ENCODE measurements at places on chromosomes 1 and 21.
A peak's percentile ranks its signal among the peaks of the same experiment; 100 is the strongest.

DNA sequence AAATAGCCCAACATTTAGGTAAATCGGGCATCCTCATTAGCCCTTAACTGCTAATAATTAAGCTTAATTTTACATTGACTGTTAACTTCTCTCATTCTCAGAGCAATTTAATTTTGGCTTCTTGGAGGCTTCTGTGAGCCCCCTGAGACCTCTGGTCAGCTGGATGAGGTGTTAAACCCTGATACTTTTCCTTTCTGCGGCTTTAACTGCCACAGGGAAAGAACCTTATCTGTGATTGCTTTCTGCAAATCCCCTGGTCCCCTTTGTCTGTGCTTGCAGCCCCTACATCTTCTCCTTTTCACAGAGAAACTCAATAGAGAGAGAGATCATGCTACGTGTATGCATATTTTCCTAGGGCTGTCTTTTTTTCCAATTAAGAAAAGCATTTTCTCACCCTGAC lies 184.5 kb upstream of the CSF3R start:
- DNase-seq: no peak

DNA sequence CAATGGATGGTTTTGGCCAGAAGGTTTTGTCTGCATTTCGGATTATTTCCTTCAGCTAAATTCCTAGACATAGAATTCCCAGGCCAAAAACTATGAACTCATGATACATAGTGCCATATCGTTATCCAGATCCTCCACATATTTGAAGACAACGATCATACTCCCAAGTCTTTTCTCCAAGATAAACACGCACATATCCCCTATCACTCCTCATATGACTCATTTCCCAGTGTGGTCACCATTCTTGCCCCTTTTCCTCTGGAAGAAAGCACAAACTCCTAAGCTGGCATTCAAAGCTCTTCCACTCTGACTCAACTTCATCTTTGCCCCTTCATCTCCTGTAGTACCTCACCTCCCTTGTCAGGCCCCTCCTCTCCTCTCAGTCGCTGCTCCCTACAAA lies 277.6 kb downstream of the PLPP3 start:
- DNase-seq: no peak

GRCh38 chr21:44871576-44872269 lies 1.8 kb downstream of the PTTG1IP start:
- peak; percentile 56 for DNase-seq

GRCh38 chr1:8701794-8702471 lies 115.5 kb downstream of the RERE start:
- DNase-seq: no peak

DNA sequence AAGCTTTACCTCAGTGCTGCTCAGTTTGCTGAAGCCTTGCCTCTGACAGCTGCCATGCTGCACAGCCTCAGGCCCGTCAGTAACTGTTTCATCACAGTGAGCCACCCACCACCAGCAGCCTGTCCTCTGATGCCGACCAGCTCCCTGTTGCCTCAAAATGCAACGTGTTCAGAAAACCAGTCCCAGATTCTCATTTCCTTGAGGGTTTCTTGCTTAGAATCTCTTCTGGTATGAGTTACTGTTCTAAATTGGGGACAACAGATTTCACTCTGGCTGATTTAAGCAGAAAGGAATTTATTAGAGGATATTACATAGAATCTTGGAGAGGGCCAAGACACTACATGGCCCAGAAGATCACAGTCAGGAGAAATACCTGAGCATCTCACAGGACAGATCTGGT lies 11.0 kb downstream of the UBL4B start:
- no peak for DNase-seq

DNA sequence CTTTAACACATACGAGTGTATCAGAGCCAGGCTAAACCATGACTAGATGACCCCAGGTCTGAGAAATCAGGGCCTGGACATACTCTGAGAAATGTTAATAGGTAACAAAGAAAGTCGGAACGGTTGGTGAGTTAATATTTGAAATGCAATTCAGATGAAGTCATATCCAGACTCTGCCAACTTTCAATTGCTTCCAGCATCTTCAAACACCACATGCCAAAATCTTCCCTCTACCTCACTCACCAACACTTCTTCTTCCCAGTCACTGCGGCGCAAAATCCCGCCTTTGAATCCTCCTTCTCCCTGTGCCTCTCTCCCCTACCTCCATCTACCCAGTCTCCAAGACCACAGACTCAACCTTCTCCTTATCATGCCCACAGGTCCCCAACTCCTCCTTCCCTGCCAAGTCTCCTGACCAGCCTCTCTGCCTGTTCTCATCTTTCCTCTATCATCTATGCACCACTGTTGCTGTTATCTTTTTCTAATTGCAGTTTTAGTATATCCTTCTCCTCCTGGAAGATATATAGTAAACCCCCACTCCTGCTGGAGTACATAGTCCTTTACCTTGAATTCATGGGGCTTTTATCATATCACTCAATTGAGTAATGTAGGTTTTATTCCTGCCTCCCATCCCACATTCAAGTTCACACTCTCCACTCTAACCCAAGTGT lies 41.3 kb downstream of the ZBTB18 start:
- peak; percentile 17 for DNase-seq

GRCh38 chr1:197073978-197074377 lies 6.9 kb upstream of the F13B start:
- no peak for DNase-seq

- no peak for DNase-seq
These were observed 80.3 kb downstream of the NENF start for GRCh38 chr1:212512816-212513559.

DNA sequence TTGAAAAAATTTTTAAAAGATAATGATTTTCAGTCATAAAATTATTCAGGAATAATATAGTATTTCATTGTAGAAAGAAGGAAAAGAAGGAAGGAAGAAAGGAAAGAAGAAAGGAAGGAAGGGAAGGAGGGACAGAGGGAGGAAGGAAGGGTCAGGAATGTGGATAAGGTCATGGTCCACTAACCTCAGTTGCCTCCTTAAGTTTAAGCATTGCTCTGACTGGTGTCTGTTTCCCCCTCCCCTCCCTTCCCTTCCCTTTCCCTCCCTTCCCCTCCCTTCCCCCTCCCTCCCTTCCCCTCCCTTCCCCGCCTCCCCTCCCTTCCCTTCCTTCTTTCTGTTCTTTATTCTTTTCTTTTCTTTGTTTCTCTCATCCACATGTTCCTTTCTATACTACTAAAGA lies 95.7 kb downstream of the PLPPR5 start:
- DNase-seq: no peak

DNA sequence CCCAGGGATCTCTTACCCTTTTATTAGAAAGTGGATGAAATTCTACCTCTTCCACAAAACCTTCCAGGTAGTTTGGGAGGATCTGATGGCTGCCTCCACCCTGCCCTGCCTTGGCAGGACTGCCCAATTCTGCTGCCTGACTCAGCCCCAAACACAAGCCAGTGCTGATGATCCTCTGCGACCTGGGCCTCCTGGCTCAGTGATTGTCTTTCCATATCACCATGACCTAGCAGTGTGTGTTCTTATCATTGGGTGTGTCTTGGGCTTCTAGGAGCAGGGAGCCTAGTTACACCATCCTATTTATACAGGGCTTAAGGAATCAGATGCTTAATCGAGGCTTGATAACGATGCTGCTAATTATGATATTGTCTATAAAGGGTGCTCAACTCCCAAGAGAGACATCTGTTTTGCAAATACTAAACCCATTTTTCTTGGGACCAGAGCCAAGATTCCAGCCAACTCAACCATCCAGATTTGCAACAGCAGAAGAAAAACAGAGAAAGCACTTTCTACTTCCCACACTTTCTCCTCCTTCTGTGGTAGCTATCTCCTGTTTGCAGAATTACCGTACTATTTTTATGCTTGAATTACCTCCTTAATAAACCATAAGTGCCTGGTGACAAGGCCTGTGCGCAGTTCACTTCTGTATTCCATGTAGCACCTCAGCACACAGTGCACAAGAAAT lies 36.5 kb upstream of the KIF21B start:
- DNase-seq: no peak

GRCh38 chr1:93537924-93538323 lies 90.0 kb downstream of the FNBP1L start:
- DNase-seq: no peak

- no peak for DNase-seq
These were observed 97.5 kb downstream of the DISC1 start for GRCh38 chr1:231724041-231724440.

- no peak for DNase-seq
These were observed 73.6 kb upstream of the LRRC8B start for GRCh38 chr1:89451011-89451410.

GRCh38 chr1:1337793-1338147 lies 6.7 kb downstream of the TAS1R3 start:
- DNase-seq: no peak

GRCh38 chr1:20057886-20058420 lies 12.0 kb upstream of the PLA2G5 start:
- no peak for DNase-seq

- no peak for DNase-seq
These were observed 32.5 kb upstream of the SMYD2 start for GRCh38 chr1:214248311-214249085.

Measured in fibroblast of the conjunctiva (primary cell).